ENCODE measurements at places on chromosomes 6 and 20.
A peak's percentile ranks its signal among the peaks of the same experiment; 100 is the strongest.

- DNase-seq = no peak
Measured at GRCh38 chr20:9551808-9552550, 37.6 kb downstream of the LAMP5 start.

GRCh38 chr6:84575264-84575663 lies 189.1 kb downstream of the TBX18 start:
- no peak for DNase-seq

GRCh38 chr6:7615611-7616383 lies 25.8 kb downstream of the SNRNP48 start:
- DNase-seq = peak; percentile 38

DNA sequence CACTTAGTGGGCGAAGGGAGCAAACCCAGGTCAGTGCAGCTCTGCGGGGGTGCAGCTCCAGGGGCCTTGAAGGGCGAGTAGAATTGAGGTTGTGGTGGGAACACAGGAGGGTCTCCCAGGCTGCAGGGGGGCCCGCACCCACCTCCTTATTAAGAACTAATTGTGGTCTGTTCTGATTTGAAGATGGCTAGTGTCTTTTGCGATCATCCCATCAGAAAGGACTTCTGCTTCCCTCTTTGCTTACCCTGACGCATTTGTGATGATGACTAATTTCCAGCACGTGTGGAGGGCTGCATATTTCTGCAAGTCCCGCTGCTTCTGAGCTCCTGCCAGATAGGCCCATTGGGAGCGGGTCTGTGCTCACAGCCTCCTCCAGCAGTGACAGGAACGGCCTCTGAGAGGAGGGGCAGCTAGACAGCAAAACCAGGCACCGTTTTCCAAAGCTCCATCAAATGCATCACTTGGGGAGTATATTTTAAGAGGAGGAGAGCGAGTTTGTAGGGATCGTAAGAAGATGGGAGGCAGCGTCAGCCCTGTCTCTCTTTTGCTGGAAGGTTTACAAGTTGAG lies 268.9 kb downstream of the CDH4 start:
- no peak for DNase-seq

GRCh38 chr20:36391456-36391855 lies 85.3 kb downstream of the DLGAP4 start:
- DNase-seq = no peak

GRCh38 chr20:6704132-6704861 lies 63.2 kb upstream of the BMP2 start:
- DNase-seq = peak; percentile 59

GRCh38 chr6:106039897-106040592 lies 46.1 kb upstream of the PRDM1 start:
- no peak for DNase-seq
